ENCODE measurements at places on chromosomes 6 and 20.

DNA sequence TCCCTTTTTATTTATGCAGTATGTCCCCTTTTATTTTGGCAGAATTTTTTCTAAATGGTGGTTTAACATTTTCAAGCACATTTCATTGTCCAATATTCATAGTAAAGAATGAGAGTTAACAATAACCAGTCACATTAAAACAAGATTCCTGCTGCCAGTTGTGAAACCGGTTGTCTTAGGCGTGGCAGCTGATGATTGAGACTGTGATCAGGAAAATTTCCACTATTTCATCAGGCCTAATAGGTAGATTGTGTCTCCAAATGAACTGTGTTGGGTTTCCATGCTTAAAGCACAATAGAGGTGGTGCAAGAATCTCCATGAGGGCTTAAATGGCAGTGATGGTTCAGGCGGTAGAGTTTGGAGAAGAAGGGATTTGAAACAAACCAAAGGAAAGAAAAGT lies 15.3 kb downstream of the PRDM1 start:
- no peak for DNase-seq

DNA sequence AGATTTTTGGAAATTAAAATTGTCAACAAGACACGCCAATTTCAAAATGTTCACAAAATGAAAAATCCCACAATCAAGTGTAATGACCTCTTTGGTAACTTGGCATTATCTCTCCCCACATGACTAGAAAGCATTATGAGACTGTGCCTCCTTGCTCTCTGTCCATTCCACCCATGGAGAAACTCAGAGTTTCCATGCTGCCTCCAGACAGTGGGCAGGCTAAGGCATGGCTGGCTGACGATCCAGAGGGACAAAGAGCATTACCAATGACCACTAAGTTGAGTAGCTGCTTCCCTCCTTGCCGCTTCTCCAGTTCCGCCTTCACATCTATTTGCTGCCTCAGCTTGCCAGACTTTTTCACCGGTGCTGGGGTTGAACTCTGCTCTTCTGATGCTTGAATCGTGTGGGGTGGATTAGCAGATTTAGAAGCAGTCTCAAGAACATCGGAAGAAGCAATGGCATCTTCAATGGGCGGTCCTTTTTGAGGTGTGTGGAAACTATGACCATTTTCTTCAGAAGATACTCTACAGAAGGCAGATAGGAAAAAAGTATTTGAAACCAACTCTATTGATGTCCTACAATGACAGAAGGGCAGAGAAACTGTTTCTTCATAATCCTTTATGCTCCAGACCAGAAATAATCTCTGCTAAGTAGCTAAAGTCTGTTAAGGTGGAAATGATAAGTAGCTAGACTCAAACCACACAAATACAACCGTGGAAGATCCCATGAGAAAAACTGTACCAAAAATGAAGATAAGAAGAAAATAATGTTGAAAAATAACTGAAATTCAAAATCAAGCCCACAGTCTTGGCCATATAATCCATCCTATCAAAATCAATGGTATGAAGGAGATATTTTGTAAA lies 47.5 kb upstream of the ALDH8A1 start:
- no peak for DNase-seq

DNA sequence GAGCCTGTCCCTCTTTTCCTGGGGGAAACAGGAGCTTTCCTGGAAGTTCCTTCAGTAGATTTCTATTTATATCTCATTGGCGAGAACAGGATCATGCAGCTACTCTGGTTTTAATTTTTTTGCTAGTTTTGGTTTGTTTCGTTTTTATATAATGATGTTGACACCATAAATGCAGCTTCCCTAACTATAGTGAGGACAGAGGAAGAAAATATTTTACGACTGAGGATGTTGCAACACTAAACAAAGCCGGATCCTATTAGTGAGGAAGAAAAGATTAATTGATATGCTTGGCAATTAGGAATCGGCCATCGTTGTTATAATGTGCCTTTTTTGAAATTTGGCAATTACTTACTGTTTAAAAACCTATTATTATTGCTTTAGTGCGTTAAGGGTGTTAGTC lies 16.6 kb downstream of the KDM1B start:
- no peak for DNase-seq

DNA sequence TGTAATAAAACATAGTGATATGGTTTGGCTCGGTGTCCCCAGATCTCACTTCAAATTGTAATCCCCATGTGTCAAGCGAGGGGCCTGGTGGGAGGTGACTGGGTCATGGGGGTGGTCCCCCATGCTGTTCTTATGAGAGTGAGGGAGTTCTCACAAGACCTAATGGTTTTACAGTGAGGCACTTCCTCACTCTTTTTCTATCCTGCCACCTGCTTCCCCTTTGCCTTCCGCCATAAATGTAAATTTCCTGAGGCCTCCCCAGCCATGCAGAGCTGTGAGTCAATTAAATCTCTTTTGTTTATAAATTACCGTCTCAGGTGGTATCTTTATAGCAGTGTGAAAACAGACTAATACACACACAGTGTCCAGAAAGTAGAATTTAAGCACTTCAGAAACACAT lies 78.5 kb downstream of the REPS1 start:
- no peak for DNase-seq

DNA sequence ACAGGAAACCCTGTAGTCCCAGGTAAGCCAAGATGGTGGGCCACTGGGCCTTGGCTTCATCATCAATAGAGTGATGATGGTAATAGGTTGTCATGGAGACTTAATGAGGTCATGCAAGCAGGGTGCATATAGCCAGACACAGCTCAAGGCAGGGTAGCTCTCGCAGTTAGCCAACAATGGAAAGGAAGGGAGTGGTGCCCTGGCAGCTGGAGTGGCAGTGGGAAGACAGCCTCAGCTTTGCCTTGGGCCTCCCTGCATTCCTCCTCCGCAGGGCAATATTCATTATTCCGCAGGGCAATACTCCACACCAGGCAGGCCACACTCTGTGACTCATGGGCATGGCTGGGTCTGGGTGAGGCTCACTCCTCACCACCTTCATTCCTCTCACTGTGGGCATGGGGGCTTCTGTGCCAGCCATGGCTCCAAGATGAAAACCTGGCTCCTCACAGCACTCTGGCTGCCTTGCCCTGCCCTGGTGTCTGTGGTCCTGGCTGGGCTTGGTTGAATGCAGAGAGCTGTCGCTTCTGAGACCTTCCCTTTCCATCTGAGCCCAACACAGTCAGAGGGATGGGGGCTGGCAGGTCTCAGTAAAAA lies 163.1 kb upstream of the PMEPA1 start:
- no peak for DNase-seq

DNA sequence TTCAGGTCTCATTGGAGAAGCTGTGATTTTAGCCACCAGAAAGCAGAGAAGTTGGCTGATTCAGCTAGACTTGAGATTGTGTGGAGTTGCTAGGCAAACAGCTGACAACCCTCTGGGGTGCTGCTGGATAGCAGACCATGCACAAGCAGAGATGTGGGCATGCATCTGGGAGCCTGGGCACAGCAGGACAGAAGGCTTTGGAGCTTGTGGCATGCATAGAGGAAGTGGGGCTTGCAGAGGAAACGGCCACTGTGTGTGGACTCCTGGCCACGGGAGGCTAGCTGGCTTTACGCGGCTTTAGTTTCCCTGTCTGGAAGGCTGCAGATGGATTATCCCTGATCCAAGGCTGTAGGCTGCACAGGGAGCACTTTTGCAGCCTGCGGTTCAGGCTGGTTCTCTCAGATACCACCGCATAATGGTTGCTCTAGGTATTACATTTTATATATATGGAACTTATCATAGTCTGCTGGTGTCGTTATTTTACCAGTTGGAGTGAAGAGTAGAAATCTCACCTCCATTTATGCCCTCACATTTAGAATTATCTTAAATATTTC lies 10.4 kb downstream of the ZNF831 start:
- DNase-seq: no peak

DNA sequence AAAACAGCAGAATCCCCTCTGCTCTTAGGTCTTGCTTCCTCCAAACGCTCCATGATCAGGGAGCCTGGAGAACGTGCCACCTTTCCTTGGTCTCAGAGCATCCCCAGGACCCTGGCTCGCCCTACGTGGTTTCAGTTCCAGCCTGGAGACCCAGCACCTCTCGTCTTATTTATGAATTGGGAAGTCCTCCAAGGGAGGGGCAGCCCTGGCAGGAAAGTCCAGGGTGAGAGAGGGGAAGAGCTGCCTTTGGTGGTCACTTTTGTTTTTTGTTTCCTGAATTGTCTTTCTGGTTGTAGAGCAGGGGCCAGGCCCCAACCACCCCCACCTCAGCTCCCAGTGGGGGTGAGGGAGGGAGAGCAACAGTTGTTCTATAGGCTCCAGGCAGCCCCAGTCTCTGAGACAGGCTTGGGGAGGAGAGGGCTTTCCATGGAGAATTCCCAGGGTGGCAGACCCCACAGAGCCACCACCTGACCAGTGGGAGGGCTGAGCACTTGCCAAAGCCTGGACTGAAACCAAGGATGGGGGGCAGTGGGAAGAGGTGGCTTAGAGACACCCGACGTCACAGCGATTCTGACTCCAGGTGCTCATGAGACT lies 88.8 kb downstream of the PRND start:
- DNase-seq: no peak

DNA sequence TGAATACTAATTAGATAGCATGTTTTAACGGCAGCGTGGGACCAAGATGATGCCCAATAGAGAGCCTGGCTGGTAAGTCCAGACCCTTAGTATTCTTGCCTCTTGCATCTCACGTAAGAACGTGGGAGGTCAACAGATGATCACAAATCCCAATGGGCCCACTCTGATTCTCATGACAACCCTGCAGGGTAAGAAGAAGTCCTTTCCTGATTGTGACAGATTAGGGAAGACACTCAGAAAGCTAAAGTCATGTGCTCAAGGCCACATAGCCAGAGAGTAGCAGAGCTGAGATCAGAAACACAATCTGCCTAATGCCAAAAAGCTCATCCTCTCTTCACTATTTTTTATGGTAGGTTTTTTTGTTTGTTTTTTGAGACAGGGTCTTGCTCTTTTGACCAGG lies 103.8 kb downstream of the RALGAPA2 start:
- DNase-seq: no peak

DNA sequence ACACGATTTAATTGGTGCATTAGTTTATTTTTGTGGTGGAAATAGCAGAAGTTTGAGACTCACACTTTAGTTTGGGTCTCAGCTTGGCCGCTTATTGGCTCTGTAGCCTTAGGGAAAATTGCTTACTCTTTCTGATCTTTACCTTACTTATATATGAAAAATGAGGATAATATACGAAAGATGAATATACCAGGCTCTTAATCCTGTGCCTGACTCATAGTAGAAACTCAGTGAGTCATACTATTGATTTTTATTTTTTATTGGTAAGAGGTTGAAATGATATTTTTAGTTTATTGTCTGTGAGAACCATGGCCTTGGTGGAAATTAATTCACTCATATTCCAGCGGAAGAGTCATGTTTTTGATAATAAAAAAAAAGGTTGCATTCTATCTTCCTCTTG lies 11.2 kb downstream of the DOK5 start:
- no peak for DNase-seq

DNA sequence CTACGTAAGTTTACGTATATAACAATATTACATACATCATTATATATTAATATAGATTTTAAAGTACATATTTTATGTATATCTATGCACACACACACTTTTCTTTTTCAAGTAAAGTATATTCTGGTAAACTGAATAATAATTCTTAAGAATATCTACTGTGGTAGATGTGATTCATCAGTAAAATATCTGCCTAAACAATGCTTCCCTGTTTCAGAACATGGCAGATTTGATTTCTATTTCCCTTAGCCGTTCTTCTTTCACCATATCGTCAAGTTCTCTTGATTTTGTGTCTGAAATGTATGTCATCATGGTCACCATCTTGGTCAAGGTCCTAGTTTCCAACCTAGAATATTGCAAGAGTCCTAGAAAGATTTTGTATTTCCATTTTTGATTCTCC lies 195.6 kb downstream of the HDGFL1 start:
- no peak for DNase-seq

DNA sequence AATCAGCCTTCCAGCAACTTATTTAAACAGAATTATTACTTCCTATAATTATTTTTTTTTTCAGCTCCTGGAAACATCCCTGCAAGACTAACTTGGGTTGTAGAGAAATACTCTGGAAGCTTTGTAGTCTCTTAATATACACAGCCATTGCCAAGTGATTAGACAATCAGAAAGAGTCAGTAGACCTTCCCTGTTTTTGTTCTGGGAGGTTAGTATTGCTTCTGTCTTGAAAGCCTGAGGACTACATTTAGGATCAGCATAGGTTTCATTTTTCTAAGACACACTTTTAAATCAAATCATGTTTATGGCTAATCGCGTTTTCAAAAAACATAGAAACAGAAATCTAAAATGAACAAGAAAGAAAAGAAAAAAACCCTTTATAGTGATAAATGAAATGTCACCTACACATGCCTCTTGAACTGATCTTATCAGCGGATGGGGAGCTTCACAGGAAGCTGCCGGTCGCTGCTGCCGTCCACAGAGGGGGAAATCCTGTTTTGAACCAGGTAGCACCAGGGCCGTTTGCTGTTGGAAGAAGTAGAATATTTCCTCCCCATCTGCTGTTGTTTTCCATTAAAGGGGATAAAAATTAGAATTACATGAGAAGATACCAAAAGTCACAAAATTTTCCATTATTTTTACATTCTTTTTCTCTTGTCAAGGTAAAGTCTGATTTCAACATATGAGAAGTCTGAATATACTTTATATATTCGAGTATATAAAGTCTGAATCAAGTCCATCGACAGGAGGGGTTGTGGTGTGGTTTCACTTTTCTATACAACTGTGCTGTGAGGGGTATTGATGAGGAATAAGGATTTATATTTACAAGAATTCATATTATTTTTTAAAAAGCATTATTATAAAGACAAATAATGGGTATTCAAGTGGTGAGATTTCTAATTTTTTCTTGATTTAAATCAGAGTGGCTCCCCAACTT lies 94.6 kb downstream of the ARMC2 start:
- peak; percentile 73 for DNase-seq

- DNase-seq: no peak
Measured at GRCh38 chr6:101276066-101276465, 117.4 kb upstream of the GRIK2 start.

- no peak for DNase-seq
Measured at GRCh38 chr20:50552979-50553378, 42.8 kb downstream of the PTPN1 start.

- no peak for DNase-seq
Measured at GRCh38 chr6:14724549-14724948, 521.3 kb upstream of the JARID2 start.

- no peak for DNase-seq
Measured at GRCh38 chr6:70586114-70586513, 19.4 kb downstream of the SDHAF4 start.

- DNase-seq: peak; percentile 78
Measured at GRCh38 chr20:49676581-49677291, 36.9 kb downstream of the B4GALT5 start.

GRCh38 chr6:15875797-15876196 lies 213.0 kb upstream of the DTNBP1 start:
- no peak for DNase-seq
